ENCODE measurements at places on chromosomes 2 and 18.

DNA sequence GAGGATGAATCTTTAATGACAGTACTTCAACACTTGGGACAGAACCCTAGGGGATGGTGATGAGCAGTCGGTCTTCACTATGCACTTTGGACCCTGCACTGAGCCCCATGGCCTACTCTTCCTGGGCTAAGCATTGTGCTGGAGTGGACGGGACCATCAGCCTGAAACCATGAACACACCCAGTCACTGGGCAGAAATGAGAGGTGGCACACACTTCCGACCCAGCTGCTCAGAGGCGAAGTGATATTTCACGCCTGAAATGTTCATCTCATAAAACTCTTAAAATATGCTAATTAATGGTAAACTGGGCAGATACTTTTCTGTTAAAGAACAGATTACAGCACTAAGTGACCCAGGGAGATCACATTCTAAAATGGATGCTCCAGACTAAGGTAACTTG is 150.3 kb upstream of the NDUFV2 start:
- DNase-seq = no peak

DNA sequence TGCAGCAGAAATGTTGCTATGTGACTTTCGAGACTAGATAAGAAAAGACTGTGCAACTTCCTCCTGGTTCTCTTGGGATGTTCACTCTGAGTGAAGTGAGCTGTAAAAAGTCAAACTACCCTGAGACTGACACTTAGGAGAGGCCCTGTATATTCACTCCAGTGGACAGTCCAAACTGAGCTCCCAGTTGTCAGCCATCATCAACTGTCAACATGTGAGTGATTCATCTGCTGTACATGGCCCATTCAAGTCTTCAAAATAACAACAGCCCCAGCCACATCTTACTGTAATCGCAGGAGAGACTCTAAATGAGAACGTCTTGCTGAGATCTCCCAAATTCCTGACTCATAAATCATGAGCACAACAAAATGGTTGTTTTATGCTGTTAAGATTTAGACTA is 8.5 kb upstream of the UNC80 start:
- no peak for DNase-seq

GRCh38 chr2:43766006-43766405 is 7.8 kb upstream of the DYNC2LI1 start:
- no peak for DNase-seq

DNA sequence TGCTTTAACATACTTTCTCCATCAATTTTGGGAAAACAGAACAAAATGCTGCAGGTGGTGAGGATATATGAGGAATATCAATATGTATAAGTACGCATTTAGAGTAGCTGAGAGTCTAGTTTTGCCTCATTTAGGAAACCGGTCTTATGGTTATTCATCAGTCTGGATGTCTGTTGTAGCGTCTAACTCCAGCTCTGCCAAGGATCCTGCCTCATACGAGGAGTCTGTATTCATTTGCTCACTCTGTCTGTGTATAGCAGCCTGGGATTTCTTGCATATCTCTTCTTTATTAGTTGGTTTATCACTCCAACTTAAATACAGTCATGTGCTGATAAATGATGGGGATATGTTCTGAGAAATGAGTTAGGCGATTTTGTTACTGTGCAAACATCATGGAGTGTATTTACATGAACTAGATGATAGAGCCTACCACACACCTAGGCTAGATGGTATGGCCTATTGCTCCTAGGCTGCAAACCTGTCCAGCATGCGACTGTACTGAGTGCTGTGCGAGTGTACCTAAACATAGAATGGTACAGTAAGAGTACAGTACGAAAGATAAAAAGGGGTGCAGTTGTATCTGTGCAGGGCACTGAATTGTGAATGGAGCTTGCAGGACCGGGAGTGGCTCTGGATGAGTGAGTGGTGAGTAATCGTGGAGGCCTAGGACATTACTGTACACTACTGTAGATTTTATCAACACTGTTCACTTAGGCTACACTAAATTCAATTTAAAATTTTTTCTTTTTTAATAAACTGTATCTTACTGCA is 148.1 kb downstream of the ZNF407 start:
- no peak for DNase-seq

GRCh38 chr2:43898838-43899346 is 60.1 kb downstream of the ABCG8 start:
- no peak for DNase-seq
